ENCODE measurements at places on chromosomes 6 and 20. TPM values are rescaled to one million over a fixed set of nuclear protein-coding genes. Genes with fewer than 3 reads are reported as not detected.

The RAB44 gene
- polyA plus RNA-seq, result 0.04 TPM

The MACROD2 gene
- polyA plus RNA-seq, result 5.4 TPM

The MCCD1 gene
- not detected for polyA plus RNA-seq

The DCDC2 gene
- 8.3 TPM for polyA plus RNA-seq

The HUS1B gene
- polyA plus RNA-seq, result 0.34 TPM

The OPRL1 gene
- 0.81 TPM for polyA plus RNA-seq

The C6orf141 gene
- 24.1 TPM for polyA plus RNA-seq

The MDFI gene
- 22.1 TPM for polyA plus RNA-seq

The MAVS gene
- 28.4 TPM for polyA plus RNA-seq

The MCM3 gene
- polyA plus RNA-seq, result 55.9 TPM

The WDR27 gene
- polyA plus RNA-seq, result 73.8 TPM

The HSPA1A gene
- polyA plus RNA-seq, result 115 TPM

The FRK gene
- 10.7 TPM for polyA plus RNA-seq

All from large intestine (tissue), 12 donors.